ENCODE measurements at places on chromosomes 16 and 17. TPM values are rescaled to one million over a fixed set of nuclear protein-coding genes. Genes with fewer than 3 reads are reported as not detected.

DNA sequence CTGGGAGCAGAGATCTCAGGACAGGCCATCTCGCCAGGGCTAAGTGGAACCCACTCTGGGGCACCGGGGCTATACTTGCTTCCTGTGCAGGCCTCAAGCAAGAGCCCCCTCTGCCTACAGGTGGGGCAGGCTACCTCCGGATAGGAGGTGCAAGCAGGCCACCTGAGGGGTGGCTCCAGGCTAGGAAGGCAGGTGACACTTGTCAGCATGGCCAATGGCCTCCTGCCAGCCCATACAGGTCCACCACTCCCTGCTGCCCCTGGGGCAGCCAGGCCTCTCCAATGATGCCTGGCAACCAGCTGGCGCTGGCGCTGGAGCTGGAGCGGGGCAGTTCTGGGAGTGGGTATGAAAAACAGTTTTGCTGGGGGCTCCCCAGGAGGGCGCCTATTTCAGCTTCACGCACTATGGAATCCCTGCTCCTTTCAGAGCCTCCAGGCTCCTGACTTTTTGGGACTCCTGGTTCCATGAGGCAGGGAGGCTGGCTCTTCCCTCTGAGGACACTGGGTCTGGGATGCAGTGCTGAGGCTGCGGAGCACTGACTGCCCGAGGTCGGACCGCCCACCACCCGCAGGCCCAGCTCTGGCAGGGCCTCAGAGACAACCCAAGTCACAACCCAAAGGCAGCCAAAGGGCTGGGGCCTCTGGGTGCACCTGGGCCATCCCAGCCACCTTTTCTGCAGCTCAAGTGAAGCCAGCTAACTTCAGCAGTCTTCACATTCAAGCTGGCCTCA is 8.4 kb upstream of the SREBF1 start:
- no peak for DNase-seq

DNA sequence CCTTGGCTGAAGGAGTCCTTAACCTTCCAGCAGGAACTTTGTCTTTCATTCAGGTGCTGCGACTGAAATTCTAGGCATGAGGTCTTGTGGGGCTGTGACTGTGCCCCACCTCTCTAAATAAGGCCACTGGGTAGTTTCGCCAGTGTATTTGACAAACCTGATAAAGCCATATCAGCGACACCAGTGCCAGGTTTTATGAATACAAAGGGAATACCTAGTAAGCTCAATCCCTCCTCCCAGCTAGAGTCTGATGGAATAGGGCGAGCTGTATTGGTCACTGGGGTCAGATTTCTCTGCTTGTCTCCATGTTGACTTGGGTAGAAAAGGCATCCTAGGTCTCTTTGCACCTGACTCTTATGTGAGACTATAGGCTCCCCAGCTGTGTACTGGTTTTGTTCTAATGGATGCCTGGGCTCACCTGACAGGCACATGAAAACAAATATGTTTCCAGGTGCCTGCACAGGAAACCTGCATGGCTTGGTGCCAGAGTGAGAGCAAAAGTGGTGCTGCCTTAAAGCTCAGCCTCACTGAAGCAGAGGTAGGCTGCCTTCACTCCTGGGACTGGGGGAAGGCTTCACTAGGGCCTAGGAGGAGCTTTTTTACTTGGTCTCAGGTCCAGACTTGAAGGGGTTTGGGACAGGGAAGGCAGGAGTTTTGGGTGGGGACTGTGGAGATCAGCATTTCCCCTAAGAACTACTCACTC is 8.3 kb downstream of the SLC7A6 start:
- peak; percentile 55 for DNase-seq

DNA sequence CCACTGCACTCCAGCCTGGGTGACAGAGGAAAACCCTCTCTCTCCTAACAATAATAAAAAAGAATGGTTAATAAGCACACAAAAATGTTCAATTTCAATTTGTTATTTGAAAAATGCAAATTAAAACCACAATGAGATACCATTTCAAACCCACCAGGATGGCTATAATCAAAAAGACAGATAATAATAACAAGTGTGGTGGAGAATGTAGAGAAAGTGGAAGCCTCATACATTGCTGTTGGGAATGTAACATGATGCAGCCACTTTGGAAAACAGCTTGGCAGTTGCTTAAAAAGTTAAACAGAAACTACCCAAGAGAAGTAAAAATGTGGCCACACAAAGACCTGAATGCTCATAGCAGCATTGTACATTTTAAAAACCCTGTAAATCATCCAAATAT is 51.8 kb upstream of the MAP3K14 start:
- DNase-seq, result no peak

- DNase-seq, result no peak
Measured at GRCh38 chr17:56274491-56274890, 121.2 kb downstream of the ANKFN1 start.

- DNase-seq, result peak; percentile 59
Measured at GRCh38 chr16:28974007-28974436, 556 bp upstream of the SPNS1 start.

MT3 gene
- not detected for total RNA-seq

TEKT5 gene
- total RNA-seq, result not detected

SLC7A6OS gene
- total RNA-seq, result 18.1 TPM
